ENCODE measurements at places on chromosomes 12 and 14.
A peak's percentile ranks its signal among the peaks of the same experiment; 100 is the strongest.

DNA sequence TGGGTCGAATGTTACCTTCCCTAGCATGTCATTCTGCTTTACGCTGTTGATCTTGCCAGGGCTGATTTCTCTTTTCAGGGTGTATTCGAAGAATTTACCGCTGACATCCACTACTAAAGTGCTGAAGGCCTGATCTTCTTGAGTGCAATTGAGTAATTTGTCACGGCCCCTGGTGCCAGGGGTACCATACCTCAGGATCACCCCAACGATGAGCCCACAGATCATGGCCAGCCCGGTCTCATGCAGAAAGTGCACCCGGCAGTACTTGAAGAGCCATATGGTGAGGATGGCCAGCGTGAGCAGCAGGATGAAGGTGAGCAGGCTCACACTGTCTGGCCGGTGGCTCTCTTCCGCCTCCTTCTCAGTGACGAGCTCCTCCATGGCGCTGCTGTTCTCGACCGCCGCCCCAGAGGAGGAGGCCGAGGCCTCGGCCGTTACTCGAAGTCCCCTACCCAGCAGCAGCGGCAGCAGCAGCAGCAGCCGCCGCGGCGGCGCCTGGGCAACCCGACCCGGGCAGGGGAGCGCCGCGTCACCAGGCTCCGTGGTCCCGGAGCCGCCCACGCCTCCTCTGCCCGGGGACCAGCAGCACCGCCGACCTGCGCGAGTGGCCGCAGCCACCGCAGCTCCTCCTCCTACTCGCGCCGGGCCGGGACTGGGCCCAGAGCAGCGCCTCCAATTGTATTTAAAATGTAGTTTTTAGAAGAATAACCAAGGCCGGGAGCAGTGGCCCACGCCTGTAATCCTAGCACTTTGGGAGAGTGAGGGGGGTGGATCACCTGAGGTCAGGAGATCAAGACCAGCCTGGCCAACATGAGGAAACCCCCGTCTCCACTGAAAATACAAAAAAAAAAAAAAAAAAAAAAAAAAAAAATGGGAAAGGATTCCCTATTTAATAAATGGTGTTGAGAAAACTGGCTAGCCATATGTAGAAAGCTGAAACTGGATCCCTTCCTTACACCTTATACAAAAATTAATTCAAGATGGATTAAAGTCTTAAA lies 58.5 kb upstream of the TMPO start:
- DNase-seq: no peak

GRCh38 chr14:39873791-39874190 lies 441.6 kb upstream of the FBXO33 start:
- no peak for DNase-seq

DNA sequence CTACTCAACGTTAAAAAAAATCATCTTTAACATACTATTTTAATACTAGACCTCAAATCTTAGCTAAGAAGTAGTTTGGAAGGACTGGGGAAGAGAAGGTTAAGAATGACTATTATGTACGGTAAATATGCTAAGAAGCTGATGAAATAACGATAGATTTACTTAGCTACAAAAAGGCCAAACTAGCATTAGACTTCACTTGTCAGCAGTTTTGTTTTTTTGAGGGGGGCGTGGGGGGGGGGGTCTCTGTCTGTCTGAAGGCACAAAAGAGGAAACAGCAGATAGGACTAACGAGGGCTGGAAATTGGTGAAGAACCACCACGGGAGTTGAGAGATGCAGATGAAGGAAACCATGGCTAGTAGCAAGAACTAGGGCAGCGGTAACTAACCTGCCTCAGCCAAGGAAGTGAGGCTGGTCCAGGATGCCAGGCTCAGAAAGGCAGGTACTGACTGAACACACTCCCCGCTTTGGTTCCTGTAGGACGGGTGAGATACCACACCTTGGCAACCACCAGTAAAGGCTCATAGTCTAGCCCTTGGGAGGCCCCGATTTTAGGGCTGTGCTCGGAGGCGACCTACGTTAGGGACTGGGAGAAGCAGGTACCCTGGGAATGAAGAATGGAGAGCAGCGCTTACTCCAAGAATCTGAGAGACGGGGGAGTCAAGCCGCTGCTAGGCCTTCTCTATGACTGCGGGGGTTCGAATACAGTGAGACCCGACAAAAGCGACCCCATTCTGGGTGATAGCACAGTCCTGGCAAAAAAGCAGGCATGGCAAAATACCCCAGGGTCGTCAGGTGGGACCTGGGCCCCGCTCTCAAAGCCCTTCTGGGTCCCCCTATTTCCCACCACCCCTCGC lies 675 bp downstream of the NEDD8 start:
- no peak for DNase-seq

DNA sequence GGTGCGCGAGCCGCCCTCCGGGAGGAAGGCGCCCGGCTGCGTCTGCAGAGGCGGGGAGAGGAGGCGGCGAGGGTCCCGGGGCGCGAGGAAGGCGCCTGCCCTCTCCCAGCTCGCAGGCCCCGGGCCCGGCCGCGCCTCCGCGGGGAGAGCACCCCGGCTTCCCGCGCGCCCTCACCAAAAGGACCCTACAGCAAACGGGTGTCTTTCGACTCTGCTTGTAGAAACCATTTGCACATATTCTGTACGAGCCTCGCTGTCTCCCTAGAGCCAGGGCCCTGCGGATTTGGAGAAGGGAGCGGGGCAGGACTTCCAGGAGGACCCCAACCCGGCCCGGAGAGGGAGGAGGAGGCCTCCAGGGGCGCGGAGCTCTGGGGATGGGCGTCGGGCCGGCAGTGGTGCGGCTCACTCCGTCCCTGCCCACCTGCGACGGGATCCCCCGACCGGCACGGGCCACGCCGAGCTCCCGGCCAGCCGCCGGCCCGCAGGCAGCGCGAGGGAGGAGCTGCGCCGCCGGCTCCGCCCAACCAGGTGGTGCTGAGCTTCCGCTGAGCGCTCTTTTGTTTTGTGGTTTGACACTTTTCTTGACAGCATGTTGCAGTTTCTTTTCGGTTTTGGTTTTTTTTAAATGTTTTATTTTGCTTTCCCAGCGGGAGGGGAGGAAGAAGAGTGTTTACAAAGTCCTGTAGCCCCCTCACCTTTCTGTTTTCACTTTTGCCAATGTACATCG lies 103.3 kb upstream of the FKBP4 start:
- peak; percentile 59 for DNase-seq

- no peak for DNase-seq
These were observed 30.0 kb downstream of the POLE start for GRCh38 chr12:132657004-132657727.

- DNase-seq: no peak
These were observed 28.0 kb downstream of the LGALS3 start for GRCh38 chr14:55157080-55157479.

DNA sequence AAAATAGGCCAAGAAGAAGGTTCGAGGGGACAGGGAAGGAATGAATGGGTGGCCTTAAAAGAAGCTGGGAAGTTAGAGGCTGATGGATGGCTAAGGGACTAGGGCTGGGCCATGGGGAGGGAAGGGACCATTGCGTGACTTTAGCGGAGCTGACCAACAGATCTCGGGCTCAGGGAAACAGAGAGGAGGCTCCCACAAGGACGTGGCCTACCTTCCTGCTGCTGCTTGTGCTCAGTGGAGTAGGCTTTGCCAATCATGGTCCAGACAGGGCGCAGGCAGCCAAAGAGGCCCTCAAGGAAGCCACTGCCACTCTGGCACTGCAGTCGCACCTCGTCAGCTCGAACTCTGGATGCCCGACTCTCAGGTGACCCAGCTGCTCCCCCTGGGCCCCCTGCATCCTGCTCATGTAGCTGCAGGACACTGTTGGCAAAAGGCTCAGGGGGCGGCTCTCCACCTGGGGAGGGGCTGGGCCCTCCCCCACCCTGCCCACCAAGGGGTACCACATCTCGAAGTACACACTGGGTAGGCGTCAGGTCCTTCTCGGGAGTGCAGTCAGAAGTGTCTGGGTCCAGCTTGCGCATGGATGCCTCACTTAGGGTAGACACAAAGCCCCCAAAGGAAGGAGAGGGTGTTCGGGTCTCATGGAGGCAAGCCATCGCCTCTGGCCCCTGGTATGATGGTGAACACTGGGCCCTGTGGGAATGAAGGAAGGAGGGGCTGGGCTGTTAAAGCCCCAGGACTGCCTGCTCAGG lies 12.3 kb downstream of the MAP3K12 start:
- DNase-seq: no peak

GRCh38 chr12:98699586-98699985 lies 54.5 kb downstream of the APAF1 start:
- no peak for DNase-seq

- no peak for DNase-seq
These were observed 28.3 kb downstream of the TMEM120B start for GRCh38 chr12:121740847-121741246.

DNA sequence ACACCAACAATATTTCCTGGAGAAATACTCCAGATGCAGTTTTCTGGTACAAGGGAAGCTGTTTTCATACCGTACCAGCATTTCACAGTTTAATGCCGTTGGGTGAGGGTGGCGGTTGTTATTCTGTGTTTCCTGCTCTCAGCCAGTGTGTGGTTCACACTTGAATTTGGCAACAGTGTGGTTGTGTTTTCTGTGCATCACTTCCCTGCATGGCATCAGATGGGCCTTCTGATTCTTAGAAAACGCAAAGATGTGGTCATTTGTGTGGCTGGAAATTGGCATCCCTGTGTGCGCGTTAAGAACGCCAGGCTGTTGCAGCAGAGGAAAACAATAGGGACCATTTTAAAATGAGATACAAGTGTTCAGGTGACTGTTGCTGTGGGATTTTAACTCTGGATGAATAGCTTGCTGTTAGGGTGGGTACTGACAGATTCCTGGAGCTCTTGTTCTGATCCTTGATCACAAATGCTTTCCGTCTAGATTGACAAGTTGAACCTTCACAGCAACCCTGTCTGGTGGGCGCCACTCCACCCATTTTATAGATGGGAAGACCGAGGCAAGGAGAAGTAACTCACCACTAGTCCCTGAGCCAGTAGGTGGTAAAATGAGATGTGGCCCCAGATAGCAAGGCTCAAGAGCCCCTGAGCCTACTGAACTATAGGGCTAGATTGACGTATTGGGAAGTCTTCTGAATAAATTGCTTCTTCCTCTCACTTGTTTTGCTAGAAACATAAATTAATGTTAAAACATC lies 231.2 kb downstream of the CHST11 start:
- peak; percentile 29 for DNase-seq

DNA sequence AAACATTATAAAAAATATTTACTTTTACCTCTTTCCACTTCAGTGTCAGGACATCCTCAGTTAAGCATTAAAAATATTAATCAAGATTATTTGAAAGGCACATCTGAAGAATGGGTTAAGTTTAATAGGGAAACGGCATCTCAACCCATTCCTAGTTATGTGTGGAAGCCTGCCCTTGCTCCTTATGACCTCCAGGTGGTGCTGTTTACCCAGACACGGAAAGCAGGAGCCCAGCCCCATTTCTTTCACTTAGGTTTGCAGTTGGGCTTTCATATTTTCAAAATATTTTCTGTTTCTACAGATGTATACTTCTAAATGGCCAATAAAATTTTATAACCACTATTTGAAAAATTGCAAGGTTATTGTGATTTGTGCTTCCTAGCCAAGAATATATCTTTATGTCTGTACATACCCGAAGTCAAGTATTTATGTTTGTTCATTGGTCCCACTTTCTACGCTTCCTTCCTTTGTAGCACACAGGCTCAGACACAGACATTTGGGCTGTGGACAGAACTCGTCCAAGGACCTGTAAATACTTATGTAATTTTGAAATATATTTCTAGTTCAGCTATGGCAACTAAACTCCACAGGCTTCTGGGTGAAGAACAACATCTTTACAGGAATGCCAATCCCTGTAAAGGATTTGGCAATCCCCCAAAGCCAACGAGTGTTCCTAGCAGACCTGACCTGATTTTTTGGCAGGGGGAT lies 247.1 kb downstream of the AKAP6 start:
- peak; percentile 1 for DNase-seq

GRCh38 chr12:42409471-42409870 lies 83.5 kb downstream of the PPHLN1 start:
- DNase-seq: no peak

- DNase-seq: no peak
These were observed 648 bp downstream of the SNX6 start for GRCh38 chr14:34629344-34629656.

DNA sequence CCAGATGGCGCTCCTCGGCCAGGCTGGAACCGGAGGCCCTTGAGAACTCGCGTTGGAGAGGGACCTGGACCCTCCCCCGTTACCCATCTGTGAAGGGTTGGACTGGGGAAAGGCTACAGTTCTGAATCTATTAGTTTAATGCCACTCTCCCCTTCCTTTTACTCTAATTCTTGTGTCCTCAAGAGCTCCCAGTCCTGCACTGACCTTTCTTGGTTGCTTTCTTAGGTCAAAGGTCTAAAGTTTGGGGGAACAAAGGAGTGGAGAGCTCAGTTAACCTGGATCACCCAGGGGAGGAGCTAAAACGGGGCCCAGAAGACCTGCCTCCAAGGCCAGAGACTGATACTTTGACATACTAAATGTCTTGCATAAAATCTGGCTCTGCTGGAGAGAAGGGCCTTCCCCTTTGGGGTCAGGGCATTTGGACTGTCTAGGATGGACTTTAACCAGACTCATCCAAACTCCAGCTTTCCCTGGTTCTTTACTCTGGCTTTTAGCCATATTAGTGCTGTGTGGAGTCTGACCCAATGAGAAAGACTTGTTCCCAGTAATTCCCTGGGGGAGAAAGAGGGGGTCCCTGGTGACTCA lies 923 bp upstream of the MLF2 start:
- DNase-seq: no peak

GRCh38 chr12:111842556-111843396 lies 748 bp downstream of the MAPKAPK5 start:
- peak; percentile 47 for DNase-seq

DNA sequence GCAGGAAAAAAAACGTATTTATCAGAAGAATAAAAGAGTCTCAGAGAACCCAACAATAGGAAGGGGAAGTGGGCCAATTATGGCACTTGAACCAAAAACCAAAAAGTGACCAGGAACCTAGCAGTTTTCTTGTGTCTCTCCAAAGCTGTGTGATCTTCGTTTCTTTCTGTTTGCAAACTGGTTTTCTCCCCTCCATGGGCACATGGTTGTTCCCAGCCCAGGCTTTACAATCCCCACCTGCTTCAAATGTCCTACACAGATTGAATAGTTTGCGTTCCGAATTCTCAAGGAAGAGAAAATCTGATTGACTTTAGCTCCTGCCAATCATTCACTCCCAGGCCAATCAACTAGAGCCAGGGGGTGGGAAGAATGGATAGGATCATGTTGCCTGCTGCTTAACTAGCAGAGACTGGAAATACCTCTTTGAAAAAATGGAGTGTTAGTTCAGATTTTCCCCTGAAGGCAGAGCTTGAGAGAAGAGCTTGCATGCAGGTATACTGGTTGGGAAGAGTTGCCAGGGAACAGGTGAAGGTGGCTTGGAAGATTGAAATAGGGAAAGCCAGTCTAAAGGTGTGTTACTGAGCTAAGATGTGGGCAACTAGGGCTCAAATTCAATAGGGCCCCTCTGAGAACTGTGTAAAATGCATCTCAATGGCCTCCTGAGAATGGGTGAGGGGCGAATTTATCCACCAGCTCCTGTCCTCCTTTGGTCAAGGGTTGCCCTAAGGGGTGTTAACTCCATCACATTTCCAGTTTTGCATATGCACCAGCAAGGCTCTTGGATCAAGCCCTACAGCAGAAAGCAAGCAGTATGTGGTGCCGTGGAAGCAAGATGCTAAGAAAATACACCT lies 106.4 kb upstream of the SRRM4 start:
- no peak for DNase-seq
